ENCODE measurements at places on chromosomes 7 and 10.

- no peak for DNase-seq
Measured at GRCh38 chr10:78578929-78579328, 489.8 kb upstream of the ZMIZ1 start.

GRCh38 chr10:50152792-50153272, 85.1 kb downstream of the WASHC2A start:
- DNase-seq, result no peak

DNA sequence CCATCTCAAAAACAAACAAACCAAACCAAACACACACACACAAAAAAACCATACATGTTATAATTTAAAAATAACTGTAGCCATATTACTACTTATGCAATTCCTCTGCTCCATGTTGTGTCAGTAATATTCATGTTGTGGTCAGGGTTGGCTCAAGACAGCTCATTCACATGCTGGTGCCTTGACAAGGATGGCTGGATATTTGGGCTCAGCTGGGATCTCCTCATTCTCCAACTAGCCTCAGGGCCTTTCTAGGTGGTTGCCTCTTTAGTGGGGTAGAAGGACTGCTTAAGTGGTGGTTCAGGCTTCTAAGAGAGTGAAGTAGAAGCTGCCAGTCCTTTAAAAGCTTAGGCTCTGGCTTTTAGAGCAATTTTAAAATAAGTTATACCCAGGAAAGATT, 189.3 kb downstream of the ADRA2A start:
- DNase-seq, result no peak

GRCh38 chr10:79209831-79210230, 137.4 kb upstream of the PPIF start:
- DNase-seq, result no peak

DNA sequence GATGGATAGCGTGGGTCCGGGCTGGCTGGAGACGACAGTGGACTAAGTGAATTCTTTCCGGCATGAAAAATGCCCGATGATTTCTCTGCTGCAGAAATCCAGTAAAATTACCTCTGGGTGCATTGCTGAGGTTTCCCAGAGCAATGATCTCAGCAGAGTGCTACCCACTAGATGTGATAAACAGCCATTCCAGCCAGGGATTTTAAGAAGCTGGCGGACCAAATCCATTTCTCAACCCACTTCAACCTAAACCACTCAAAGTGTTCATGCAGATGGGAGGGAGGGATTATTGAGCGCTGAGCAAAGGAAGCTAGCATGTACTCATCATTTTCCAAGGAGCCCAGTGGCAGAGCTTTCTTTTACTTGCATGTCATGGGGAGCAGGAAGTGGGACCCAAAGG, 116.7 kb downstream of the PRKCQ start:
- DNase-seq, result no peak

DNA sequence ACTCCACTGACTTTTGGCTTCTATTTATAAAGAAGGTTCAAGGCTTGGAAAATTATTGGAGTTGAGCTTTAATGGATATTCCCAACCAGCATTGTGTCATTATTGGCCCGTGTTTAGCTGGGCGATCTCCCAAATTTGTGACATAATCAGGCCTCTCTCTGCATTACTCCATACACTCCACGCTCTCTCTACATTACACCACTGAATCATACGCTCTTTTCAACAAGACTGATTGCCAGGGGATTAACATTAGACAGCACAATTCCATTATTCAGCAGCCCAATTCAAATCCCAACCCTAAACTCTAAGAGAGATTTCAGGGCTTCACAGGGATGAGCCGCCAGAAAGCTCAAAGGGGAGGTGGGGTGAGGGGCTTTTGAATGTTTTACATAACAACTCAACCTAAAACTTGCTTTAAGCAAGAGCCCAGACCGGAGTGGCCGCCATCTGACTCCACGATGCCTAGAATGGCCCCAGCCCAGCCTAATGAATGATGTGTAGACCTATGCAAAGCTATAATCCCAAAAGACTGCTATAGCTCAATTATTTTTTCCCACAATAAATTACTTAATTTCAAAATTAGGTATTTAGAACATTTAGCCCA, 61.8 kb downstream of the FGFR2 start:
- peak; percentile 85 for DNase-seq

DNA sequence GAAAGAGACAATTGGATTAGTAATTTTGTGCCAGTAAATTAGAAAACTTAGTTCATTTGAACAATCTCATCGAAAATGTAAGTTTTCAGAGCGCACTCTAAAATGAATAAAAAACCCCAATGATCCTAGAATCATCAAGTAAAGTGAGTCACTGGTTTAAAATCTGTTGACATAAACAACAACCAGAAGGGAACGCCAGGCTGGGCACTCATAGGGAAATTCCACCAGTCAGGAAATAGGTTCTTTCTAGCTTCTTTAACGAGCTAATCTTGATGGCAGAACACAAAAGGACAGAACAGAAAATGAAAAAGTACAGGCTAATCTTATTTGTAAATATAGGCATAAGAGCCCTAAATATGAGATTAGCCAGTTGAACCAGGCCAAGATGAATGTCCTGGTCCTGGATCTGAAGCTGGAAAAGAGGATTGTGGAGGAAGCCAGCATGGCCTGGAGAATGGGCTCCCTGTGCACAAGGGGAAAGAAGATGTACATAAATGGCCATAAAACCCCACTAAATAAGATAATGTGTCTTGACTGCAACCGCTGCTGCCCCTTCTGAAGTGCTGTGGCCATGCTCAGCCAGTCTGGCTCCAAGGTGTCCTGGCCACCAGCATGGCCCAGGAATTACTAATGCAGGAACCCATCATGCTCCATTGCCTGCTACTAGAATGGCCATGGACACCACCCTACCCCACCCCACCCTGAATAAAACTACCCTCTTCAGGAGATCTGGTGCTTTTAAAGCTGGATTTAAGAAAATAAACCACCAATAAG, 114.0 kb downstream of the WDFY4 start:
- no peak for DNase-seq

DNA sequence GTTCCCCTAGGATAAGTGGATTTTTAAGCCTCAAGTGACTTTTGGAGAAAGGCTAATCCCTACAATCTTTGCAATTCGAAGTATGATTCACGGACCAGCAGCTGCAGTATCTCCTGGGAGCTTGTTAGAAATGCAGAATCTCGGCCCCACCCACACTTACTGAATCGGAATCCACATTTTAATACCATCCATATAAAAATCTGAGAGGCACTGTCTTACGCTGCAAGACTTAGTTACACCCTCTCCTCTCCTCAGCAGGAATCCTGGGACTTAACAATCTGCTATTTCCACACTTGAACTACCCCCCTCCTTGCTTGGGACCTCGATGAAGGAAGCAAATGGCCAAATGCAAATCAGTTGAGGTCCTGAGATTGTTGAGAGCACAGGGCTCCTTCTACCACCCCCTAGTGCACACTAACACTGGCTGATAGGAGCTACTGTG, 21.0 kb downstream of the ITPRIP start:
- DNase-seq, result peak; percentile 54

GRCh38 chr10:74058071-74058470, 60.2 kb downstream of the VCL start:
- DNase-seq, result no peak

- DNase-seq, result no peak
Measured at GRCh38 chr10:124521429-124521871, 59.8 kb downstream of the LHPP start.

GRCh38 chr7:55509322-55509721, 63.0 kb downstream of the VOPP1 start:
- DNase-seq, result no peak

DNA sequence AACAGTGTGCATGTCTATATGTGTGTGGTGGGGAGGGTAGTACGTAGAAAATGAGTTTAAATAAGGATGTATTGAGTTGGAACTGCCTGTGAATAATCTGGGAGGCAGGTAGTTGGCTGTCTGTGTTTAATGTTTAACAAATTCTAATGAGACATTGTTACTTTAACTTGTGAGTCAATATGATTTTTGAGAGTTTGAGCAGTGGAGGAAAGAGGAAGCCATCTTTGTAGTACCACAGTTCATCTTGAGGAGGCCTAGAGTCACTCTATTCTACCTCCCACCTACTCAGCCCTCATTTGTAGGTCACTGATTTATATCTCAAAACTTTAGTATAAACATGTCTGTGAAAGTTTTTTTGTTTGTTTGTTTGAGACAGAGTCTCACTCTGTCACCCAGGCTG, 129.9 kb upstream of the ITGB1 start:
- no peak for DNase-seq

All from HAP-1 (cell line).